Omental fat pad (tissue), 4 donors: ENCODE measurements at places on chromosomes 12 and 14. TPM values are rescaled to one million over a fixed set of nuclear protein-coding genes. Genes with fewer than 3 reads are reported as not detected.

GRCh38 chr14:89614009-89614691, 197.1 kb upstream of the FOXN3 start:
- no peak for DNase-seq

Gene SSTR1
- 0.36 TPM for total RNA-seq

Gene DLK1
- total RNA-seq, result not detected

DNA sequence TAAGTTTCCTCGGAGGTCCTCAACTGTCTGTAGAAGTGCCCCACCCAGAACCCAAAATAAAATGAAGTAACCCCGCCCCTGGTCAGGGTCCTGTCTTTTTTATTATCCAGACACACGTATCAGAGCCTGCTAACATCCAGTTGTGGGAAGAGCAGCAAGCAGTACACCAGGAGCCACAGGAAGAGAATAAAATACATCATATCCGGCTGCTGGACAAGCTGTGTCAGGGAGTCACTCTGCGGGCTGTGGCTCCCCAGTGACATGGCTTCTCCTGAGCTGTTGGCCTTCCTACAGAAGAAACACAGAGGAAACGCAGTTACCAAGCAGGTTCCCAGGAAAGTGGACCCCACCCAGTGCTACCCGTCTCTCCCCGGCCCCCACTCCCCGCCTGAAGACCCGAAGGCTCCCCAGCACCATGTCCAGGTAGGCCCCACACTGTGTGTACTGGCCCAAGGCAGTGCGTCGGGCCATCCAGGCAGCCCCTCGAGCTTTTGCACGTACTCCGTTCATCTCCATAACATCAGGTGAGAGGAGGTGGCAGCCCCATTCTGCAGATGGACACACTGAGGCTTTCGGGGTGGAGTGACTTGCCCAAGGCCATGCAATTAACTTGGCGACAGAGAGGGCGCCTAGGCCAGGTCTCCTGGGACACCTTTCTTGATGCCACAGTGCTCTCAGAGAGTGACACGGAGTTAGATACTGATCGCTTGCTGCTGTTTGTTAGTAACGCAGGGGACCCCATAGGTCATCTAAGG, 34.3 kb upstream of the DICER1 start:
- DNase-seq, result no peak

Gene BCL2L2
- total RNA-seq, result 62.7 TPM

DNA sequence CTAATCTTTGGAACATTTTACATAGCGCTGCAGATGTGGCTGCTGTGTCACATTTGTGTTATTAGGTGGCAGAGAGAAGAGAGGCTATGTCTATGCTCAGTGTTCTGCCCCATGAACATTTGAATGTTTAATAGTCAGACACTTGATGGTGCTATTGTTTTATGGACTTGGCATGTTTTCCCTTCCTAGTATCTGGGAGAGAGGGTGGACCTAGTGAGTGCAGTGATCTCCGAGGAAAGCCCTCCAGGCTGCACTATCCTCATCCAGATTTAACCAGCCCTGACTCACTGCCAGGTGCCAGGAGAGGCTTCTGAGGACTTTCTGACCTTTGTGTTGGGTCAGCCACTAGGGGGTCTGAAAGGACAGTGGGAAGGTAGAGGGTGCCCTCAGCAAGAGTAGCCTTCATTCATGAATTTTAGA, 24.3 kb downstream of the ZFC3H1 start:
- DNase-seq, result no peak

DNA sequence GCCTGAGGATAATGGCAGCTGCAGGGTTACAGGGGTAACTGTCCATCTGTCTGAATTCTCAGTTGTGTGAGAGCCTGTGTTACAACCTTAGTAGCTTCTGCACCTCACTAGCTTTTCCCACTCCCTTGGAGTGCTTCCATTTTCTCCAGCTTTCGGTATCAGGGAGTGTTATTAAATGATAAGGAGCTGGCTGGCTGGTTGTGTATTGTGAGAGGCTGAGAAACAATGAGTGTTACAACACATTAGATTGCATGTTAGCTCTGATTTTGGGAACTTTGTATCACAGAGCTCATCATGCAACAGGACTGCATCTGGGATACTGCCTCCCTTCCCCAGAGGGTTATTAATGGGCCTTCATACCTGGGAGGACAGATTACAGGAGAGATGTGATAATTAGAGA, 723.7 kb downstream of the DIO2 start:
- no peak for DNase-seq

DNA sequence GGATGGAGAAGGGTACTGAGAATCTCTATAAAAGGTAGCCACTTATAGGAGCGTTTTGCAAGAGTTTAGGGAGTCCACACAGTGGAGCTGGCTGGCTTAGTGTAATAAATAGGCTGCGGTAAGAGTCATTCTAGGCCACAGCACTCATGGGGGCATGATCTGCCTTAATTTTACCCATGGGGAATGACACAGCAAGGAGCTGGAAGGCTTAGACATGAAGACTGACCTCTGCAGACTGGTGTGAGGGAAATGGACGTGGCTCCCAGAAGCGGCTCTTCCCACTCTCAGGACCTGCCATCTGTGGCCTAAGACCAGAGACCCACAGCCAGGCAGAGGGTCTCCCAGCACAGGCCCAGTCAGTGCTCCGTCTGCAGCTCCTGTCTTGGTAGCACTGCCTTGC, 173.3 kb downstream of the PPM1H start:
- no peak for DNase-seq

Gene ATF7IP
- total RNA-seq, result 29.1 TPM

Gene RCOR1
- 12.6 TPM for total RNA-seq

Gene WIF1
- not detected for total RNA-seq

DNA sequence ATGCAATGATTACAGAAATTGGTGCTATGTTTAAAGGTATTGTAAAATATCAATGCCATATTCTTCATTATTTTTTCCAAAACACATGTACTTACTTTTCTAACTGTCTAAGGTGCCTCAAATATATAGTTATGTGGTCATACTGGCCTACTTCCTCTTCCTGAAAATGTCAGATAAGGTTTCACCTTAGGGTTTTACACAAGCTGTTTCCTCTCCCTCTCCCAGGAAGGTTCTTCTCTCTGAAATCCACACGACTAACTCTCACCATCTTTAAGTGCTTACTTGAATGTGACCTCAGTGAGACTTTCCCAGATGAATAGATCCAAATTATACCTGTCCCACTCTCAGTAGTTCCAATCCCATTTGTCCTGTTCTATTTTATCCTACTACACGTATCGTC, 11.6 kb upstream of the CLEC4D start:
- DNase-seq, result no peak

DNA sequence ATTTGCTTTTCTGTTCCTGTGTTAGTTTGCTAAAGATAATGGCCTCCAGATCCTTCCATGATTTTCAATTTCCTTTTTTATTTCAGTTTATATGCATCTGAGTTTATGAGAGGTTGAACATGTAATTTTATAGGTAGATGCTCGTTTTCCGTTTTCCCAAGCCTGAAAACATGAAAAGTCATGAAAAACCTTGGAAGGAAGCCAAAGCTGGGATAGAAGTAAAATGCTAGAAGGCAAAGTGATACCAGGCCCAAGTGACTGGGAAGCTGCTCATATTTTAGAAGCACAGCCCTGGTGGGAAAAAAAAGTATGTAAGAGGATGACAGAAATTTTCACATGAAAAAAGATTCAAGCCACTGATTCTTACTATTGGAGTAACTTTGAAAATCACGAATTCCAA, 290.8 kb downstream of the PRKD1 start:
- DNase-seq, result no peak

Gene ARMH4
- 4.3 TPM for total RNA-seq

DNA sequence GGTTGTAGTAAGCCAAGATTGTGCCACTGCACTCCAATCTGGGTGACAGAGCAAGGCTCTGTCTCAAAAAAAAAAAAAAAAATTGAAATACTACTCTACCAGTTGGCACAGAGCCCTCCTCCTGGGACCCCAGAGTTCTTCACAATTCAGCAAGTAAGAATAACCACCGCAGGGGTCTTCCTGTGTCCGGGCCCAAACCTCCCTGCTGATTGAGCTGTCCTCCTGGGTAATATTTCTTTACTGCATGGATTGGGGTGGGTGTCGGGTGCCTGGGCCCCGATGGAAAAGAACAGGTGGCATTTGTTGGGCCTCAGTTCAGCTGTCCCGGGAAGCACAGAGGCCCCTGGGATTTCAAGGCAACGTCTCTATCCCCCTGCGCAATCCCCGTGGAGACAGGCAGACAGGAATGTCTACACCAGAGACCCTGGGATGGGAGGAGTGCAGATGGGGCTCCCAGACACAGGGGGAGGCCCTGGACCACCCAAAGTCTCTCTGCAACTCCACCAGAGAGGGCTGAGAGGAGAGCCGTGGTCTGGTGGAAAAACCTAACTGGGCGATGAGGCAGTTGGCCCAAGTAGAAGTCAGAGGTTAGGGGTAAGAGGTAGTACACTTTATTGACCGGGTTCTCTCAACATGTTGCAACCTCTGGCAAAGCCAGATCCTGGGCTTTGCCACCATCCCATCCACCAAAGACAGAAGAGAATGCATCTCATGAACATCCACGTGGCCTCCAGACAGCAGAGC, 32.7 kb upstream of the VPS37B start:
- no peak for DNase-seq

- DNase-seq, result no peak
These were observed 61.0 kb downstream of the HECTD4 start for GRCh38 chr12:112321245-112321644.

DNA sequence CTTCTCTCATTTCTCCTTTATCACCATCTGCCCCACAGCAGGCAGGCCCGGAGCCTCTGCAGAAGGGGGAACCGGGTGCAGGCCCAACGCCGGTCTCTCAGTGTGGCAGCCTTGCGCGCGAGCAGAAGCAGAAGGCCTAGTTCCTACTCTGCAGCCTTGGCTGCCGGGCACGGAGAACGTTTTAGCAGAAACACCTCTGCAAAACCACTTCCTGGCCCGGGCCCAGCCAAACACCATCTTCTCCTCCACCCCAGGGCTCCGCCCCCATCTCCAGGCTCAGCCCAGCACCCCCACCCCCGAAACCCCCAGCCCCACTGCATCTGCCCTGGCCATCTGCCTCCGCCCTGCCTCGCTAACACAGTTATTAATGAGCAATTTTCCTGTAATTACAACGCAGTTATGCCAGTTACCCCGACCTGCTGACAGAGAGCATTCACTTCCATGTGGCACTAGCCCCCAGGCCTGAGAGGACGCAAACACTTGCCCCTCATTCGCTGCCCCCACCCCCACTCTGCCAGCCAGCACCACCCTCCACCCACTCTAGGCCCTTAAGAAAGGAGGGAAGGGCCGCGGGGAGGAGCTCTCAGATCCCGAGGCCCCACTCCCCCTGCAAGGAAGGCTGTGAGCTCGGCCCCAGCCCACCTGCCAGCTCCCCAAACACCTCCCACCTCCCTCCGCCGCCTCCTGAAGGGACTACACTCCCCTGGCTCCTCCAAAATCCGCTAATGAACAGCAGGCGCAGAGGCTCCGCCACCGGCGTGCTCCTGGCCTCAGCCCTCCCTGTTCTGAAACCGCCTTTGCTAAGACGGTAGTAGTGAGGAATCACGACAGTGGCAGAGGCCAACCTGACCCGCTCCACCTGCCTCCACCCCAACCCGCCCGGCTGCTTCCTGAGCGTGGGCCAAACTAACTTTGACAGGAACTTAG, 44.7 kb upstream of the FBRSL1 start:
- no peak for DNase-seq

DNA sequence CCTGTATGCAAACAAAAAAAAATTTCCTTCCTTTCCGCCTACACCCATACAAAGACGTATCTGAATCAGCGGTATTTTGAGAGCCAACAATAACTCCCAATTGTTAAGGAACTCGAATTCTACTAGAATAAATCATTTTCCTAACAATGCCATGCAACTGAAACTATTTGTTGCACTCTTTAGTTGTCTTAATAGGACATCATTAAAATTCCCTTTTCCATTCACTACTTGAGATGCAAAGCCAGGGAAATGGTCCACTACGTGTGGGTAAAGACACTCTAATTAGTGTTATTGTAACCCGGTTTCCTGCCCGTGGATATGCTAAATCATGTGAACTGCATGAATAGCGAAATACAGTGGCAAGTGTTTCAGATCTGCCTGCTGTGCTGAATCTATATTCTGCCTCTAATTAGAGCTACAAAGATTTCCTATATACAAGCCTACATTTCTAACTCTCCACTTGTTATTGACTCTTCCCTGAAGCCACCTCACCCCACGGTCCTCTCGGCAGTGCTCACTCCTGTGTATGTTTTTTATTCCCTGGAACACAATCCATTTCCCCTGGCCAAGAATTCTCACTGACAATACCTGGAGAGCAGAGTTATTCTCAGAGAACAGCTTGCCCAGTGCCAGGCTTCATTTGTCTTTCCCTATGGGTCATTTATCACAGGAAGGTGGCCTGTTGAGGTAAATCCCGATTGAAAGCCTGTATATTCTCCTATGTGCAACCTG, 168.3 kb downstream of the PAWR start:
- no peak for DNase-seq

DNA sequence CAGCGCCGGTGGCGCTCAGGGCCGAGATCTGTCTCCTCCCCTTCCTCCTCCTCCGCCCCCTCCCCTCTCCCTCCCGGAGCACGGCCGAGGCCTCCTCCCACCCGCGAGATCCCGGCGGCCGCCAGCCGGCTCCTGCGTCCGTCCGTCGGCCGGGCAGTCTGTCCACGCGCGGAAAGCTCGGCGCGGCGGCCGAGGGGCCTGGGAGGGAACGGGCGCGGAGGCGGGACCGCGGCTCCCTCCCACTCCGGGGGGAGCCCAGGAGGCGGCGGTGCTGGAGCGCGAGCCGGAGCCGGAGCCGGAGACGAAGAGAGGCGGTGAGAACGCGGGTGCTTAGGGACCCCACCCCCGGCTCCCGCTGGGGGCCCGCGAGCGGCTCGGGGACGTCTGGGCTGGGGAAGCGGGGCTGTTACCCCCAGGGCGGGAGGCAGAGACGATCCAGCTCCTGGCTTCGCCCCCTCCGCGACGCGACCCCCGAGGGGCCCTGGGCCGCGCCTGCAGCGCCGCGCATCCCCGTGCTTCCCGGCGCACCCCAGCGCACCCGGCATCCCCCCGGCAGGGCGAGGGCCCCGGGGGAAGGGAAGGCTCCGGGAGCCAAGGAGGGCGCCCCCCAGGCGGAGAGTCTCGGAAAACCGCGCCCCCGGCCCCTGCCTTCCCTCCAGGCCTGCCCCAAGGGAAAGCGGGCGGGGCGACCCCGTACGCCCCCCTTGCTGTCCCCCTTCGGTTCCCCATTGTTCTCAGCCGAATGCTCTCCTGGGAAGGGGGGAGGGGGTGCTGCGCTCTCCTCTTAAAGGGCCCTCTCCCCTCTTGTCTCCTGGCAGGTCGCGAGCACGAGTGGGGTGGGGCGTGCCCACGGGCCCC, at the start of gene DTX1:
TSS of gene DTX1 (plus strand) at position 100 of the 858 bp plus-strand sequence. CDS start 1,463 bp downstream, outside the sequence.
- DNase-seq, result no peak

GRCh38 chr12:116372815-116373214, 95.3 kb upstream of the MED13L start:
- no peak for DNase-seq

DNA sequence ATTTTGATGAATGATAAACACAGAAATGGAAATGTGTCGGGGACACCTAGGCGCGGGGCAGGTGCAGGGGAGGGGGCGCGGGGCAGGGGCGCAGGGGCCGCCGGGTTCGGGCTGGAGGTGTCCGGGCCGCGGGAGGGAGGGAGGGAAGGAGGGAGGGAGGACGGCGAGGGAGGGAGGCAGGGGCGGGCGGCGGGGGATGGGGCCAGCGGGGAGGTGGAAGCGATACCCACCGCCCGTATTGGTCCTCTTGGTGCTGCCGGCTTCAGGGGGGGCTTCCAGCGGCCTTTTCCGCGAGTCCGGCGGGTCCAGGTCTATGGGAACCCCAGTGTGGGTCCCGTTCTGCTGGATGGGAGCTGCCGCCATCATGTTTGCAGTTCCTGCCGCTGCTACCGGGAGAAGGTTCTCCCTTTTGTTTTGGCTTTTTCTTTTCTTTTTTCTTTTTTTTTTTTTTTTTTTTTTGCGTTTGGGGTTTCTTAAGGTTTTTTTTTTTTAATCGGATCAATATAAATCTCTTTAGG, 703 bp downstream of the NOVA1 start:
- no peak for DNase-seq

Gene KIAA0586
- 12.1 TPM for total RNA-seq

Gene VWF
- total RNA-seq, result 78.4 TPM

Gene PAPOLA
- 117 TPM for total RNA-seq
